Urinary bladder (tissue), 4 donors: ENCODE measurements at places on chromosomes 4 and X. TPM values are rescaled to one million over a fixed set of nuclear protein-coding genes. Genes with fewer than 3 reads are reported as not detected.

PCYT1B gene
- polyA plus RNA-seq = 1.4 TPM

CXCL9 gene
- polyA plus RNA-seq = 1.3 TPM

RTL9 gene
- 0.10 TPM for polyA plus RNA-seq

DKK2 gene
- 0.63 TPM for polyA plus RNA-seq

CSN1S1 gene
- 0.19 TPM for polyA plus RNA-seq

RIPPLY1 gene
- polyA plus RNA-seq = not detected

SATL1 gene
- not detected for polyA plus RNA-seq

IL15 gene
- 3.1 TPM for polyA plus RNA-seq

DCAF8L2 gene
- not detected for polyA plus RNA-seq

TEX13B gene
- not detected for polyA plus RNA-seq

DTHD1 gene
- 0.04 TPM for polyA plus RNA-seq

ALAS2 gene
- polyA plus RNA-seq = not detected

SLC9B2 gene
- 14.9 TPM for polyA plus RNA-seq

FOXO4 gene
- polyA plus RNA-seq = 29.7 TPM

XAGE2 gene
- polyA plus RNA-seq = not detected

TRPC5OS gene
- polyA plus RNA-seq = not detected

PWWP3B gene
- polyA plus RNA-seq = 0.24 TPM

MAGEA9B gene
- not detected for polyA plus RNA-seq

PDK3 gene
- polyA plus RNA-seq = 8.4 TPM

S100P gene
- 203 TPM for polyA plus RNA-seq

PHKA1 gene
- 5.3 TPM for polyA plus RNA-seq

EDA gene
- 3.8 TPM for polyA plus RNA-seq
